ENCODE measurements at places on chromosomes 5 and 9.

DNA sequence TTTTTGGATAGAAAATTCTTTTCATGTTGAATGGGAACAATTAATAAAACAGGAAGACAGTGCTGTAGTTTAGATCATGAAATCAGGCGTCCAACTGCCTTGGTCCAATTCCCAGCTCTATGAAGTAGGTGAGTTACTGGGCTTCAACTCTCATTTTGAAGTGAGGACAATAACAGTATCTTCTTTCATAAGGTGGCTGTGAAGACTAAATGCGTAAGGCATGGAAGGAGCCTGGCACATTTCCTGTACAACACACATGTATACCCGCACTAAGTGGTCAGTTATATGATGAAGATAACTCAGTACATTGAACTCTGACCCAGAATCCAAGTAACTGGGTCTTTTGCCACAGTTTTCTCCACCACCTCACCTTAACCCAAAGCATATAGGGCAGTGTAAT is 120.6 kb downstream of the MED27 start:
- no peak for DNase-seq

- DNase-seq = no peak
Observed at GRCh38 chr9:127506814-127507750, 55.8 kb downstream of the LRSAM1 start.

DNA sequence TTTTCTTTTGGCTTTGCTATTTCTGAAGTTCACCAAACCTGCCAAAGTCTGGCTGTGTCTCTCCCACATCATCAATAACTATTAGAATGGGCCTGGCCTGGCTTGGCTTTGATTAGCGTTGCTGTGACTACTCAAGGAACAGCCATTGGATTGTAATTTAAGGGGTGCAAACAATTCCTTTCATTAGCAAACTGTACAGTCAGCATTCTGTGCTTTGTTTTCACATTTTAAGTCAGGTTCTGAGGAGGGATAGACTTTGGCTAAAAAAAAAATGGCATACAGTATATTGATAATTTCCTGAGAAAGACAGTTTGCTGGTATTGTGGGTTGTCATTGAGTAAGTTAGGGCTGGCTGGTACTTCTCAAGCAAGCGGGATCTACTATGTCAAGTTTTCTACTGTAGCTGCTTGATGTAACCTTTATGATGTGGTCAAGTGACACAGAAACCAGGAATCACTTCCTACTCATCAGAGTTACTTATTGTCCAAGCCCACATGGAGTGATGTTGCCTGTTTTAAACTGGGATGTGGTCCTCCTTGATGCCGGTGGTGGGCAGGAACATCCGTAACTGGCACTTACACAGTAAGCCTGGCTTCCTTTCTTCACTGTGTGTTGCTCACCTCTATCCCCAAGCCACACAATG is 161.4 kb downstream of the CD180 start:
- DNase-seq = no peak

- no peak for DNase-seq
Observed at GRCh38 chr9:78601957-78602565, 305.1 kb downstream of the PSAT1 start.

DNA sequence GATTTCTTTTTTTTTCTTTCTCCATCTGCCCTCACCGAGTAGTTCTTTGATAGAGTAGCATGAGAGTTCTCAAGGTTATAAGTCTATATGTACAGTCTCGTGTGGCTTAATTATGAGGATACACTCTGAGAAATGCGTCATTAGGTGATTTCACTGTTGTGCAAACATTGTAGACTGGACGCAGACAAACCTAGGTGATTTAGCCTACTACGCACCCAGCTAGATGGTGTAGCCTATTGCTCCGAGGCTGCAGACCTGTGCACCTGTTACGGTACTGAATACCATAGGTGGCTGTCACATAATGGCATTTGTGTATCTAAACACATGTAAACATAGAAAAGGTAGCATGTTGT is 26.9 kb upstream of the CORO2A start:
- no peak for DNase-seq

- no peak for DNase-seq
Observed at GRCh38 chr9:16867576-16868311, 2.7 kb downstream of the BNC2 start.

DNA sequence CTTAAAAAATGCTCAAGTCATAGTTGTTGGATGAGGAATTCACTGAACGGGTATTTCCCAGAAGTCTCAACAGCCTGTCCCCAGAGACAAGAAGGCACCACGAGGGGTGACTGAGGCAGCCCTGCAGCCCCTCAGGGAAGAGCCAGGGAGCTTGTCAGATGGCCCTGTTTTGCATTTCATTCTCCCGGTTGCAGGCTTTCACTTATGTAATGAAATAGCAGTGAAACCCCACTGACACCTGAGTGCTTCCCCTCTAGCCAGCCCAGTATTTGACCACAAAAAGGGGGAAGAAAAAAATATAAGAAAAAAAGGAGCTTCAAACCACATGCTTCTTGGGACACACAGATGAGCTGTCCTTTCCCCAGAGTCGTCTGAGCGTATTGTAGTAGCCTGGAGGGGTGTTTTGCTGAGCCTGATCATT is 75.3 kb upstream of the IL12B start:
- no peak for DNase-seq

DNA sequence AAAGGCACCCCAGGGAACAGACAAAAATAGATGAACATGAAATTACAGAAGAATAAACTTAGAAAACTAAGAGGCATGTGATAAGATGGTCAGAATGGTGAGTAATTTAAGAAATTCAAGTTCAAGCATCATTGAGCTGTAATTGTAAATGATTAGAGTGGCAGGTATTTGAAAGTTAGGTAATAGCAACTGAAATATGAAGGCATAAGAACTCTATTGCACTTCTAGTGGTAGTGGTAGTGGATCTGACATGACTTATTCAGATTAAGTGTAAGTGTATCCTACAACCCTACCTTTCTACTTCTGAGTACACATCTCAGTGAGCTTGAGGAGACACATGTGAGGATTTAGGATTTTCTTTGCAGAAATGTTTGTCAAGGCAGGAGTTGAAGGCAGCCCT is 192.9 kb upstream of the RIOK2 start:
- DNase-seq = no peak

DNA sequence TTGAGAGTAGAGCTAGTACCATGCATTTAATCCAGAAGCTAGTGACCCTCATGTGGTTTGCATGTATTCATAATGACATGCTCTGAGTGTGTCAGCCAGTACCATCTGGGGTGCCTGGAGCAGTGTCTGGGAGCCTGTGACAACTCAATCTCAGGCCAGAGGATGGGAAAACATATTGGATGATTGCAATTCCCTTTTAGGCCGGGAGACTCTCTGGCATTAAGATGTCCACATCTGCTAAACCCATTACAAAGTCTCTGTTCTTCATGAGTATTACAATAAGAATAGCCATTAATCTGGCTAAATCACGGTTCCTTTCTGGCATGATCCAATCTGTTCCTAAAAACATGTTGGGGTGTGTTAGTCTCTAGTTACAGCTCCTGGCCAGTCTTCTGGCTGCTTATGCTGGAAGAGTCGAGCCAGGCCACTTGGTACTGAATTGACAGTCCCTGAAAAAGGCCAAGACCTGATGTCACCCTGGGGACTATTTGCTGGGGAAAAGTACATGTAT is 475.7 kb downstream of the ENC1 start:
- DNase-seq = no peak

- DNase-seq = no peak
Observed at GRCh38 chr5:83375049-83375745, 96.3 kb upstream of the VCAN start.

- DNase-seq = no peak
Observed at GRCh38 chr9:70534471-70534870, 120.0 kb upstream of the KLF9 start.

- DNase-seq = no peak
Observed at GRCh38 chr5:129991780-129992179, 87.5 kb downstream of the CHSY3 start.

DNA sequence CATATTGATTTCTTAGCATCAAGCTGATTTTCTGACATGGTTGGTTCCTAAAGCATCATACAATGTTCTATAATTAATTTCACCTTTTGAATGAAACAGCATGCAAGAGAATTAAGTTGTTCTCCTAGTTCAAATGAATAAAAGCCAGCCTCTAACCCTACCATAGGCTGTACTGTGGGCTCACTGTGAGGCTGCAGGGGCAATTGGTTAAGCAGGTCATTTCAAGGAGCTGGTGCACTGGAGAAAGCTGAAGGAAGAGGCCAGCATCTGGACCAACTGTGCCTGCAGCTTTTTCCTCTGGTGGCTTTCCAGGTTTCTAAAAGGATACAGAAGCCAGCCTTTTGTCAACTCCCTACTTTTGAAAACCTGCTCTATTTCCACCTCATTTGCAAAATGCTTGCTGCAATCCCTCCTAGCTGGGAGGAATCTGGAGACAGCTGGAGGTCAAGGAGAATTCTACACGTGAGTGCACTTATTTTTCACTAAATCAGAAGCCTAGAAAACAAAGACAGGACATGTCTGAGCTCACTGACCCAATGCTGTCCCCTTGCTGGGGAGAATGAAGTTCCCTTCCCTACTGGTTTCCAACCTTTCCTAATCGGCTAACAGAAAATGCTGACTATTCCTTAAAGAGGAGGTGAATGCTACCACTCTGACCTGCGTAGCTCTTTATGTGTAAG is 158.9 kb downstream of the APBA1 start:
- no peak for DNase-seq

GRCh38 chr9:110895147-110895905 is 142.9 kb downstream of the LPAR1 start:
- no peak for DNase-seq

DNA sequence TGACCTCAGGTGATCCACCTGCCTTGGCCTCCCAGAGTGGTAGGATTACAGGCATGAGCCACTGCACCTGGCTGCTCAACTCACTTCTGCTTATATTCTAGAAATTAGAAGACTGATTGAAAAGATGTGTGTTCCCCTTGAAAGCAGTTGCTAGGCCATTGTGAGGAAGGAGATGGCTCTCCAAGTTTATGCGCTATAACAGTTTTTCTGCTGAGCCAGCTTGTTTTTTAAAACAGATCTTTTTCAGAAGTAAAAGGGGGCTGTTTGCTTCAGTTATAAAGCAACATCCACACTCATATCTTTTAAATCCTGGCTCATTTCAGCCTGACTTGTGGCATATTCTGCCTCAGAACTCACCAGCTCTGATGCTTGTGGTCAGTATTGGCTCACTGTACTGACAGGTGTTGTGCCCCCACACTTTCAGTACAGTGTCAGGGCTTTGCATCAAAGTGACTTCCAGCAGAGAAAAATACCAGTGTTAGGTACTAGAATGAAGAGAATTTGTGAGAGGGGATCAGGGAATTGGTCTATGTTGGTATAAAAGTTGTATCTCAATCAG is 49.4 kb downstream of the NUP214 start:
- DNase-seq = no peak

- no peak for DNase-seq
Observed at GRCh38 chr5:43362725-43363435, 49.3 kb downstream of the CCL28 start.

DNA sequence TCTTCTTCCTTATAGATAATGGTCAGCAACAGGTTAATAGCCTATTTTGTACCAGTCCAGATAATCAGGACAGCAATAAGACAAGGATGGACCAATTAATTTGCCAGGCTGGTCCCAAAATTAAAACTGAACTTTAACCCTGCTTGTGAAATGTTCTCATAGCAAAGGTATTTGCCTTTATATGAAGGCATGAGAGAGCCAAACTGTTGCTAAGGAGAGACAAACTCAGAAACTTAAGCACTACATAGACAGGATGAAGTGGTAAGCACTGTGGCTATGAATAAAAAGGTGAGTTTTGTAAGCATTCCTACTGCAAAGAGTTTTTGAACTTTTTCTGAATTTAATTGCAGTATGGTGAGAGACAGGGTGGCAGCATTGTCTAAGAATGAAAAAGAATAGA is 174.7 kb upstream of the PPP1R2B start:
- no peak for DNase-seq
